ENCODE measurements at places on chromosomes 7 and 10. TPM values are rescaled to one million over a fixed set of nuclear protein-coding genes. Genes with fewer than 3 reads are reported as not detected.

ZSCAN21 gene
- total RNA-seq = 10.2 TPM

PFKFB3 gene
- total RNA-seq = 158 TPM

CALML5 gene
- not detected for total RNA-seq

ANTXRL gene
- total RNA-seq = 0.27 TPM

SFRP5 gene
- total RNA-seq = 1.8 TPM

PSMA2 gene
- total RNA-seq = 200 TPM

EBF3 gene
- total RNA-seq = 0.20 TPM

MINDY4 gene
- total RNA-seq = 2.8 TPM

CHAT gene
- not detected for total RNA-seq

CASD1 gene
- total RNA-seq = 6.7 TPM

OR2A1 gene
- not detected for total RNA-seq

VWDE gene
- 0.76 TPM for total RNA-seq

VGF gene
- 12.8 TPM for total RNA-seq

AKR1D1 gene
- total RNA-seq = 0.18 TPM

OR6V1 gene
- total RNA-seq = not detected

EPHA1 gene
- total RNA-seq = 0.29 TPM

PPP1R9A gene
- total RNA-seq = 3.8 TPM

PNLIPRP3 gene
- total RNA-seq = not detected

KCNMA1 gene
- total RNA-seq = 69.4 TPM

WNT8B gene
- total RNA-seq = not detected

OPALIN gene
- not detected for total RNA-seq

GATAD1 gene
- total RNA-seq = 20.7 TPM

TRPV6 gene
- total RNA-seq = not detected

TBC1D12 gene
- 5.9 TPM for total RNA-seq

PHKG1 gene
- 1.9 TPM for total RNA-seq

All from A549 treated with GW870086 at 1 μM for 4 hours (cell line).